ENCODE measurements at places on chromosomes 1 and 21.

DNA sequence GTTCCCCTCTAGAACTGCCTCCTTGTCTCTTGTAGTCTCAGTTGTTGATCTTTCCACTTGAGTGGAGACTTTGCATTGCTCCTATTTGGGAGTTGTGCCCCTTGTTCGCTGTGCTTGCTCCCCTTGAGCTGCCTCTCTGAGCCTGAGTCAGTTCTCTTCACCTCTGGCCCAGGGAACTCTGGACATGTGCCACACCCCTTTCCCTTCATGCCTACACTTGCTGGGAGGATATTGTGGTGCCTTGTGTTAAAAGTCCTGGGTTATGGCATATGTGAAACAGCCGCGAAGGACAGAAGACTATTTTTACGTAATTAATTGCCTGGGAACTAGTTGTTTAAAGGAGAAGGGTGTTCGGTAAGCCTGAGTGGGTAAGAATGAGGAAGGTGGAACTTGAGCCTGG is 32.2 kb upstream of the RPTN start:
- no peak for DNase-seq

GRCh38 chr1:75471252-75471651 is 139.7 kb downstream of the SLC44A5 start:
- DNase-seq, result no peak

- DNase-seq, result no peak
Observed at GRCh38 chr1:208821939-208822338, 577.8 kb upstream of the PLXNA2 start.

DNA sequence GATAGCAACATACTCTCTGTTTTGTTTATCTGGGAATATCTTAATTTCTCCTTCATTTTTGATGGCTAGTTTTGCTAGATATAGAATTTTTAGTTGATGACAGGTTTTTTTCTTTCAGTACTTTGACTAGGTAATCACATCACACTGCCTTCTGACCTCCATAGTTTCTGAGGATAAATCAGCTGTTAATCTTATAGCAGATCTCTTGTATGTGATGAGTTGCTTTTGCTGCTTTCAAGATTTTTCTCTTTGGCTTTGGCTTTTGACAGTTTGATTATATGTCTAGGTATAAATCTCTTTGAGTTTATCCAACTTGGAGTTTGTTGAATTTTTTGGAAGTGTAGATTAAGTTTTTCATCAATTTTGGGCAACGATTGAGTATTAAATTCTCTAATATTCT is 142.6 kb downstream of the ZNF644 start:
- no peak for DNase-seq

DNA sequence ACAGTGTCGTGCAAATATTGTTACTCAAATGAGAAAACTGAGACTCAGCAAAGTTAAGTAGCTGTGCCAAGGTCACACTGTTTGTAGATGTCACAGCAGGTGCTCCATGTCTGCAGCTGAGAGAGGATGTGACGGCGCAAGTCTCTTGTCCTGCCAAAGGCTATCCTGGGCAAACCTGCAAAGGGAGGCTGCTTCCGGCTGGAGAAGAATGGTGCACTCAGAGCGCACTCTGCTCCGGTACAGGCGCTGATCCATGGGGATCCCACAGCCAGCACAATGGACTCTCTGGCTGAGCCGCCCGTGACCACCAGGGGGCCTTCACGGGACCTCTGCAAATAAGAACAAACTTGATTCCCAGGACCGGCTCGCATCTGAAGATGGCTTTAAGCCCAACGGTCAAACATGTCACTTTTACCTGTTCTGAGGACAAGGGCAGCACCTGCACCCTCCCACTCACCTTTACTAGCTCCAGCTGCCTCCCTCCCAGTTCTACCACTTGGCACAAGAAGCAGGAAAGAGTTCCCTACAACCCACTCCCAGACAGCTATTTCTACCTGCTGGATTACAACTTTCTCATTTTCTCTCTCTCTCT is 21.9 kb downstream of the RD3 start:
- DNase-seq, result no peak

- DNase-seq, result no peak
Observed at GRCh38 chr1:212452323-212453155, 19.8 kb downstream of the NENF start.

GRCh38 chr1:27042670-27043069 is 30.0 kb upstream of the TENT5B start:
- DNase-seq, result no peak

GRCh38 chr1:201703621-201704438 is 125.1 kb upstream of the IPO9 start:
- DNase-seq, result peak; percentile 83

DNA sequence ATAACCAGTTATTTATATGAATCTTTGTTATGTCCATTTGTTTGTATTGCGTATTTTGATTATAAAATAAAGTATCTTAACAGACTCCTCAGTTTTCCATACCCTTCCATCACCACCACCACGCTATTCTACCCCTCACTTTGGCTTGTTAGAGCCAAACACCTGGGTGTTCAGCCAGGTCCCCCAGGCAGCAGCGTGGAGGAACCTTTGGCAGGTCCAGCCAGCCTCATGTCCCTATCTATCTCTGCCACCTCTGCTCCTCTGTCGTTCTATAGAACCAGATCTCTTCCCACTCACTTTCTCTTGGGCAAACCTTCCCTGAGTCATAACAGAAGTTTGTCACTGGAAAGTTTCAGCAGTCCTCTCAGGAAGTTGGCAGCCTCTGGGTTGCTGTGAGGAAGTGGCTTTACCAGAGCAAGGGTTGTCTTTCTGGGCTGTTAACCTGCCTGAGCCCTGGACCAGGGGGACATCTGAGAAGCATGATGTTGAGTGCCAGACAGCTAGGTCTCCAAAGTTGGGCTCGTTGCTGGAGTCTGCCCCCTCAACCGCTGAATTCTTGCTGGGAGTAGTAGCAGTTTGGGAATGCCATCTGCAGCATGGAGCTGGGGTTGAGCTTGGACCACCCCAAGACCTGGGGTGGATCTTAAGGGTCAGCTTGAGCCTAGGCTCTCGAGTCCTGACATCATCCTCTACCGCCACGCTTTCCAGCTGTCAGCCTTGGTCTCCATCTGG is 996 bp upstream of the SH3BGRL3 start:
- peak; percentile 59 for DNase-seq

DNA sequence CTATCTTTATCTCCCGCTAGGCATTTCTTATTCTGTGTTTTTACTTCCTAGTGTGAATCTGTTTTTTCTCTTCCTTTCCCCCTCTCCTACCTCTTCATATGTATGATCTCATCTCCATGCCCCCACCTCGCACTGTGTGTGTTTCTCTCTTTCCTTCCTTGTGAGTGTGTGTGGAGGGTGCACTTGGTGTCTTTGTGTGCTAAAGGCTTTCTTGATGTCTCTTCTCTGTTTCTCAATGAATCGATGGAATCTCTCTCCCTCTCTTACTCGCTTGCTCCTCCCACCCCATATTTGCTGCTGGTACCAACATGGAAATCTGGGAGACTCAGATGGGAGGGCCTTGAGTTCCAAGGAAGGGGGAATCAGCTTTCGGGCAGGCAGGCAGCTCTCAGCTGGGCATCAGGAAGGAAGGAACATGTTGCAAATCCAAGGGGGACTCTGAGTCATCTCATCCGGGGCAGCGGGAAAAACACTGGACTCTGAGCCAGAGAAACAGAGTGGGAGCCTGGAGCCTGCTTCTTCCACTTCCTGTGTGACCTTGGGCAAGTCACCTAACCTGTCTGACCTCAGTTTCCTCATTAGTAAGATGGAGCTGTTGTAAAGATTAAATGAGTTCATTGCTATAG is 147.5 kb downstream of the PTPRU start:
- DNase-seq, result no peak

- DNase-seq, result no peak
Observed at GRCh38 chr21:16420031-16420724, 690.4 kb downstream of the USP25 start.

GRCh38 chr1:78715181-78715661 is 65.6 kb downstream of the IFI44 start:
- DNase-seq, result no peak

GRCh38 chr1:79899914-79900313 is 893.4 kb upstream of the ADGRL4 start:
- DNase-seq, result no peak

DNA sequence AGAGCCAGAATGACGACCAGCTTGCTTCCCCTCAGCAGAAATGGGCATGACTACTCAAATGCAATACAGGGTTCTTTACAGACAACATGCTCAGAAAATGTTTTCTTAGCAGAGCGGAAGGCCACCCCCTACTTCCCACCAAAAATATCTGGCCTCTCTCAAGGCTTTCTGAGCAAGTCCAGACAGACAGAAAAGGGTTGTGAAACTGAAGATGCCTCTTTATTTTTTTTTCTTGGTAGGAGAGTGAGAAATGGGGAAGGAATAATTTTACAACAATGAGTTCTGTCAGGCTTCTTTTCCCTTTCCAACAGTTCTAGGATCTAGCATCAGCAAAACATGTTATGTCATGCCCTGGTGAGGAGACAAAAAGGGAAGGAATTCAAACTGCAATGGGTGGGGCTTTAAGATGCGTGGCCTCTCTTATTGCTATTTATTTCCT is 172.0 kb upstream of the CAMK1G start:
- peak; percentile 20 for DNase-seq

GRCh38 chr1:4119516-4120220 is 219.6 kb upstream of the C1orf174 start:
- DNase-seq, result no peak

- peak; percentile 40 for DNase-seq
Observed at GRCh38 chr1:225653463-225654276, 747 bp upstream of the ENAH start.

DNA sequence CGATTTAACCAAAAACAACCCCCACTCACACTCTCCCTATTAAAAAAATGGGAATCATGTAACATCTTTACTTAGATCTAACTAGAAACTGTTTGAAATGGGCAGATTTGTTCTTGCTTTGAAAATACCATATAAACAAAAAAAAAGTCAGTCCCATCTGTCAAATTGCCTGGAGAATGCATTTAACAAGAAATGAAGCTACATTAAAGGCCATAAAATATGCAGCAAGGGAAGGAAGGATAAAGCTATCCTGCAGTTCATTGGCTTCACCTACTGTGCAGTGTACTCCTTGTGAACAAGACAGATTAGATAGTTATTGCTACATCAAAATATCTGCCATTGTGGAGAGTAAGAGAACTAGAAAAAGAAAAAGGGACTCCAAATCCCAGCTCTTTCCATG is 160.5 kb downstream of the LRRC7 start:
- DNase-seq, result no peak
